ENCODE measurements at places on chromosomes 3 and 15.
A peak's percentile ranks its signal among the peaks of the same experiment; 100 is the strongest.

GRCh38 chr15:90603893-90604292 lies 74.2 kb downstream of the CRTC3 start:
- no peaks in the 10 kb centered on the region for H3K27me3 ChIP-seq
- peaks cover 58% of the 10 kb centered on the region for H3K36me3 ChIP-seq
- no peaks in the 10 kb centered on the region for H3K4me1 ChIP-seq
- H3K4me3 ChIP-seq: no peak overlapping the region
- DNase-seq: no peak
- no peak overlapping the region for H3K27ac ChIP-seq

- no peaks in the 10 kb centered on the region for H3K4me1 ChIP-seq
- no peaks in the 10 kb centered on the region for H3K36me3 ChIP-seq
- peak; percentile 74 for DNase-seq
- H3K4me3 ChIP-seq: no peak overlapping the region
Measured at GRCh38 chr3:69433969-69434325, 48.1 kb upstream of the FRMD4B start.

- peaks cover 2% of the 10 kb centered on the region for H3K4me1 ChIP-seq
- H3K27ac ChIP-seq: no peak overlapping the region
- no peak for DNase-seq
- no peaks in the 10 kb centered on the region for H3K27me3 ChIP-seq
- no peaks in the 10 kb centered on the region for H3K36me3 ChIP-seq
Measured at GRCh38 chr3:32410367-32411246, 19.0 kb downstream of the CMTM7 start.

- no peak for DNase-seq
- H3K4me1 ChIP-seq: peaks cover 1% of the 10 kb centered on the region
- H3K36me3 ChIP-seq: no peaks in the 10 kb centered on the region
- H3K4me3 ChIP-seq: no peak overlapping the region
- no peaks in the 10 kb centered on the region for H3K27me3 ChIP-seq
Measured at GRCh38 chr3:79516795-79517194, 251.0 kb downstream of the ROBO1 start.

DNA sequence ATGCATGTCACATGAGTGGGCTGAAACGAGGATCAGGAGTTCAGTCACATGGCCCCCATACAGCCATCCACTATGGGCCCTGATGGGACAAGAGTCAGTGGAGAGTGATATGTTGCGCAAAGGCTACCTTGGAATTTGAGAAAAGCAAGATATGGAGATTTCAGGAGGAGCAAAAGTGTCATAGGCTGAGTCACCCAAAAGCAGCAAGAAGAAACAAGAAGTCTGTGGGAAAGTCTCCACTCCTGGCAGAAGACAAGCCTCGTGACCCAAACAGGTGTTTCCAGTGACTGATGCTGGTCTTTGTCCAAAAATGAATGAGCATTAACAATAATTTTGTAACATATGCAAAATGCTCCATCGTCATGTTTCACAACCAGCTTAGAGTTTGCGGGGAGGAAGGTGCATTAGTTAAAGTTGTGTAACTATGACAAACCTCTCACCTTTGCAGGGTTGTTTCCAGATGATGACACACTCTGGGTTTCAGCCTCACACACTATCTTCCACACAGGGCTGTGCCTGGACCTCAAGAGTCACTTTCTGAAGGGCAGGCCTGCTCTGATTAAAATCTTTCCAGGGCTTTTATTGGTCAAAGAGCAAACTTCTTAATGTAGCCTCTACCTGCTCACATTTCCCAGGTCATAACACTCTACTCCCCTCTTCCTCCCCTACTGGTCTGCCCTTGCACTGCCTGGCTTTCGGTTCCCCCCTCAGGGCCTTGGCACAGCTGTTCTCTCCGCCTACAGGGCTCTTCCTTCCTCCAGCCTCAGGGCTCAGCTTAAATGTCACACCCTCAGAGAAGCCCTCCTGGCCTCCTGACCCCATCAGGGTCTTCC lies 3.9 kb upstream of the DNASE1L3 start:
- H3K36me3 ChIP-seq: no peaks in the 10 kb centered on the region
- peaks cover 39% of the 10 kb centered on the region for H3K27me3 ChIP-seq
- no peak overlapping the region for H3K4me3 ChIP-seq
- no peak overlapping the region for H3K27ac ChIP-seq
- peaks cover 6% of the 10 kb centered on the region for H3K4me1 ChIP-seq

DNA sequence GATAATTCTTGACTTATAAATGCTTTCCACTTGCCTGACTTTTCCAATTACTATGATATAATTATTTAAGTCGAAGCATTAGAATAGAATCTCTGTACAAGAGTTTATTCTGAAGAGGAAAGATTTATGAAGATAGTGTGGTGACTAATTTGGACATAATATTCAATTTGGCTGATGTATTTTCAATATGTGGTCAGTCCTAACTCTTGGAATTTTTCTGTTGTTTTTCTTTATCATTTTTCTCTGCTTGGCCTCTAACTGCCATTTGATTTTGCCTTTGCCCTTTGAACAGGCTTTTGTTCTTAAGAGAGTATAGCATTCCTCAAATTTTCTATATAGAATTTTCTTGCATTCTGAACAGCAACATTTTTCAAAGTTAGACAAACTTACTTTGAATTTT lies 2.6 kb upstream of the MDFIC2 start:
- H3K36me3 ChIP-seq: no peaks in the 10 kb centered on the region
- no peaks in the 10 kb centered on the region for H3K27me3 ChIP-seq
- DNase-seq: no peak
- H3K4me1 ChIP-seq: peaks cover 3% of the 10 kb centered on the region
- no peak overlapping the region for H3K27ac ChIP-seq

DNA sequence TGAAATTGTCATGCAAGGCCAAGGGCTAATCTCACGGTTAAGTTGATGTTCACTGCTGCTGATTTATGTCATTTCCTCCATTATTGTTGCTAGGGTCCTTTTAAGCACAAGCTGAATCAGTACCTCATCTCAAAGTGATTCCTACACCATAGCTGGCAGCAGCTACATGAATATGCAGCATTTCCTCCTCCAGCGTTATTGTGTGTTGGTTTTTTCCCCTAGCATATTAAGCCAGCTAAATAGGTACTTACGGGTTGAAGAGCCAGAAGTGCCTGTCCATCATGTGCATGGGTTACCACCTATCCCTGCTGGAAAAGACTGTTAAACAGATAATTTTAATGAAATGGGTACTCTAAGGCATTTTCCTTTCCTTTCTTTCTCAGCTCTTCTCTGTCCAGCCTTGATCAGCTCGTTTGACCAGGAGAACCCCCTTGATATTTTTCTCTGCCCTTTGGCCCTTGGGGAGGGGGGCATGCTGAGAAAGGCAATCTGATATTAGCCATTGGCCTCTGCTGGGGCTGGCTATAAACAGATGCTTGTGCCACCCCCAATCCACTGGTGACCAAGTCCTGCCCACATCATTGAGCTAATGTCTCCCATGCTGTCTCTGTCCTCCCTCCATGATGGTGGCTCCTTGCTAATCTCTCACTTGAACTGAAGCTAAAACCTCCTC lies 115.6 kb upstream of the PLXNA1 start:
- no peaks in the 10 kb centered on the region for H3K4me1 ChIP-seq
- no peak for DNase-seq
- H3K4me3 ChIP-seq: no peak overlapping the region
- no peak overlapping the region for H3K27ac ChIP-seq
- H3K27me3 ChIP-seq: no peaks in the 10 kb centered on the region
- H3K36me3 ChIP-seq: peaks cover 3% of the 10 kb centered on the region

- DNase-seq: no peak
- peaks cover 85% of the 10 kb centered on the region for H3K36me3 ChIP-seq
- H3K4me3 ChIP-seq: no peak overlapping the region
- H3K27ac ChIP-seq: no peak overlapping the region
- H3K4me1 ChIP-seq: no peaks in the 10 kb centered on the region
- H3K27me3 ChIP-seq: no peaks in the 10 kb centered on the region
Measured at GRCh38 chr15:65468229-65468909, 45.6 kb upstream of the IGDCC4 start.

DNA sequence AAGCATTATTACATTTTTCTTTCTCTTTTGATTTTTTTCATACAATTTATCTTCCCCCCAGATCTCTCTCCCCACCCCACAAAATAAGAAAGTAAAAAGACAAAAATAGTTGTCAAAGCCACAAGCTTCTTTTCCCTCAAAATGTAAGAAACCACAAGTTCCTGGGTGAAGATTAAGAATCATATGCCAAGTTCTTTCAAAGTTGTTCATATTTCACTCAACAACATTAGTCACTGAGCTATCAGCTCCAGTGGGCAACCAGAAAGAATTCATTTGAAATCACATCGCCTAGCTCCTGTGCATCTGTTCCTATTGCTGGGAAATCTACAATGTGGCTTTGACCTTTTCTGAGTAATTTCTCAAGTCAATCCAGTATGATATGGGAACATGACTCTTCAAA lies 681.6 kb upstream of the ARPP21 start:
- no peaks in the 10 kb centered on the region for H3K4me1 ChIP-seq
- DNase-seq: no peak
- no peaks in the 10 kb centered on the region for H3K36me3 ChIP-seq
- no peak overlapping the region for H3K4me3 ChIP-seq

DNA sequence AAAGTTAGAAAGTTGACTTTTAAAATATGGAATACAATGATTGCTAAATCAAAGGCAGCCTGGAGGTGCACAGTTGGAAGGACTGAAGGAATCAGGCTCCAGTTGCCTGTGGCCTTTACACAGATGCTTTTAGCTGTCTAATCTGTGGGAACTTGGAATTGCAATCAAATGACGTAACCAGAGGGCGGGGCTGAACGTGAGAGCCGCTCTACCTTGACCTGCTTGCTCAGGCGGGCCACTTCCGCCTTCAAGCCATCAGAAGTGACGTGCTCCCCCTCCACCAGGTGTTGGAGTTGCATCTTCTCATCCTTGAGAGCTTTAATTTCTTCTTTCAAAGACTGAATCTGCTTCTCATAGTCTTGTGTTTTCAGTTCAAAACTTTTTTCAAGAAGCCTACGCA lies 37.7 kb upstream of the GNB5 start:
- no peak overlapping the region for H3K27ac ChIP-seq
- peaks cover 7% of the 10 kb centered on the region for H3K4me1 ChIP-seq
- no peak for DNase-seq
- H3K4me3 ChIP-seq: no peak overlapping the region
- H3K36me3 ChIP-seq: no peaks in the 10 kb centered on the region
- H3K27me3 ChIP-seq: no peaks in the 10 kb centered on the region

DNA sequence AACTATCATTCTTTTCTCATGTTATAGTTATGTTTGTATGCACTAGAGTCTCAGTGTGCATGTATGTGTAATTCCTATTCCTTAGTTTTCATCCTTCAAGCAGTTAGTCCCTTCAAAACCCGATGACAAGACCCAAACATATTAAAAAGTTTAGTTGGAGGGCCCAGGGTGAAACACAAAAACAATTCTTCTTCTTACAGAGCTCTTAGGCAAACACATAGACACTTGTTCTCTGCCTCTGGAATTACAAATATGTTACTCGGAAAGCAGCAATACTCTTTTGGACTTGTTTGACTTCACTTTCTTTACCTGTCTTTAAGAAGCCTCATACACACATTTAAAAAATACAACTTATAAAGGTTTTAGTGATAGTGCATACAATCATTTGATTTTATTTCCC lies 763 bp upstream of the CNTN6 start:
- H3K36me3 ChIP-seq: no peaks in the 10 kb centered on the region
- H3K4me3 ChIP-seq: no peak overlapping the region
- no peaks in the 10 kb centered on the region for H3K27me3 ChIP-seq
- H3K4me1 ChIP-seq: peaks cover 1% of the 10 kb centered on the region

DNA sequence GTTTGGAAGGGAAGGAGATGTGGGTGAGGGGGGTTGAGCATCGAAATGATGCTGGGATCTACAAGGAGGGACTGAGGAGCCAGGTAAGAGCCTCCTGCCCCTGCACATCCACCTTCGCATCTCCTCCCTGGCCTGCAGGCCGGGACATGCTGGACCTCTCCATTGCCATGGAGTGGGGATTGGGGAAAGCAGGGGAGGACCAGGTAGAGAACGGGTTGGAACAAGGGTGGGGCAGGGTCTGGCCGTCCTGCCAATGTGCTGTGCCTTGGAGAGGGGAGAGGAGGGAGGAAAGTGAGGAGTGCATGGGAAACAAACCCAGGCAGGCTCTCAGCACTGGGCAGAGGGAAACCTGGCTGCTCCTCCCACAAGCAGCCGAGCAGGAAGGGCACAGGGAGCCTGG lies 10.6 kb downstream of the PLA2G4B start:
- H3K4me1 ChIP-seq: peaks cover under 1% of the 10 kb centered on the region
- H3K27ac ChIP-seq: no peak overlapping the region
- no peaks in the 10 kb centered on the region for H3K27me3 ChIP-seq
- no peak overlapping the region for H3K4me3 ChIP-seq
- peaks cover 77% of the 10 kb centered on the region for H3K36me3 ChIP-seq

DNA sequence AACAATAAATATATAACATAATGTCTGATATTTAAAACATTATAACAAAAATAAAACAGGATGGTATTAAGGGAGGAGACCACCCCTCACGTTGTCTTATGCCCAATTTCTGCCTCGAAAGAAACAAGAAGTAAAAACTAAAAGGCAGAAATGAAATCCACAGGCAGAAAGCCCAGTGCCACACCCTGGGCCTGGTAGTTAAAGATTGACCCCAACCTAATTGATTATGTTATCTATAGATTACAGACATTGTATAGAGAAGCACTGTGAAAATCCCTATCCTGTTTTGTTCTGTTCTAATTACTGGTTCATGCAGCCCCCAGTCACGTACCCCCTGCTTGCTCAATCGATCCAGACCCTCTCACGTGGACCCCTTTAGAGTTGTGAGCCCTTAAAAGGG lies 22.3 kb upstream of the ACP3 start:
- no peak overlapping the region for H3K4me3 ChIP-seq
- no peak for DNase-seq
- H3K27me3 ChIP-seq: no peaks in the 10 kb centered on the region
- H3K36me3 ChIP-seq: no peaks in the 10 kb centered on the region
- H3K4me1 ChIP-seq: no peaks in the 10 kb centered on the region

- no peak overlapping the region for H3K4me3 ChIP-seq
- H3K4me1 ChIP-seq: no peaks in the 10 kb centered on the region
- peak; percentile 62 for DNase-seq
- peaks cover 41% of the 10 kb centered on the region for H3K36me3 ChIP-seq
- no peaks in the 10 kb centered on the region for H3K27me3 ChIP-seq
Measured at GRCh38 chr3:15794842-15795650, 2.7 kb downstream of the ANKRD28 start.

- no peaks in the 10 kb centered on the region for H3K27me3 ChIP-seq
- H3K36me3 ChIP-seq: peaks cover 6% of the 10 kb centered on the region
- DNase-seq: no peak
Measured at GRCh38 chr3:32447865-32448400, 54.7 kb downstream of the CMTM6 start.

DNA sequence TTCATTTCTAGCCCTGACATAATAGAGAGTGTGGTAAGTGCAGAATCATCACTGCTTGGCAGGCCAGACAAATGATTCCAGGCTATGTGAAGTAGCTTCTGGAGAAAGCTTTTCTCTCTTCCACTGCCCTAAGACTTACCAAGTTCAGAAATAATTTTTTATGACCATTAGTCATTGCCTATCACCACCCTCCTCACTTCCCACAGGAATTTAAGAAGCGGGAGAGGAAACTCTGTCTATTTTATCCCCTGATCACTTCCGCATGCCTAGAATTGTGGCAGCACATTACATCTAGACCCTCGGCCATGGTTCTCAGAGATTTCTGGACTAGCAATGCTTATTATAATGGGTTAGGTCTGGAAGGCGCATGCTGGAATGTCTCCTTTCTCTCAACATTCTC lies 397.8 kb upstream of the NR2F2 start:
- H3K4me1 ChIP-seq: no peaks in the 10 kb centered on the region
- peak; percentile 52 for DNase-seq
- H3K27ac ChIP-seq: peak overlapping the region; percentile 17

GRCh38 chr3:126078866-126079265 lies 5.1 kb downstream of the SLC41A3 start:
- no peak for DNase-seq
- H3K27ac ChIP-seq: no peak overlapping the region
- no peaks in the 10 kb centered on the region for H3K36me3 ChIP-seq
- no peaks in the 10 kb centered on the region for H3K27me3 ChIP-seq
- H3K4me3 ChIP-seq: no peak overlapping the region
